ENCODE measurements at places on chromosomes 12 and 14.

DNA sequence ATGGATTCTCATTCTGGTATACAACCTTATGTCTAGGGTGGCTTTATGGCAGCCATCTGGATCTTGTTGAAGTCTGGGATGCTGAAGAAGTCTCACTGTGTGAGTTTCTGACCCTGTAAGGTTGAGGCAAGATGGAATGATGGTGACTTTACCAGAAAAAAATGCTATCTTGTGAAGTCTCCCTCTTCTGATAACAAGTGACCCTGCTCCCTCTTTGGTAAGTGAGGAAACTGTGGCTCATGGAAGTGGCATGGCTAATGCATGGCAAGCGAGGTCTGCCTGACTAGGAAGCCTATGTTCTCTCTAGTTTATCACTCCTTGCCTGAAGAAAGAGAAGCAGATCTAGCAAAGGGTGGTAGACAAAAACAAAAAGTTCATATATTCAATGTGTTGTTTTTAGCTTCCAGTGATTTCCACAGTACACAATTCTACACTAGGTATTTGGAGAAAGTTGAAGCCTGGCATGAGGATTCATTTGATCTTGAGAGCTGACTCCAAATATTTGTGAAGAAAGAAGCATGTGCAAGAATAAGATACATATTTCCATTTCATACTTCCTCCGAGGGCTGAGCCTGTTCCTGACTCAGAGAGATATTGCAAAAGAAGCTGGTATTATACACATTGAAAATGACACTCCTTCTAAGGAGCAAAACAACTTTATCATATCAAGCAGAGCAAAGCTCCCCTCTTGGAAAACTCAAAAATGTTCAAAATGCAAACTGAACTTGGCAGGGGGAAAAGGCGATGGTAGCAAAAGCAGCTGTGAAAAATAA, 63.6 kb downstream of the HELB start:
- no peak for DNase-seq

GRCh38 chr12:32134101-32134888, 27.6 kb downstream of the BICD1 start:
- DNase-seq = peak; percentile 11

DNA sequence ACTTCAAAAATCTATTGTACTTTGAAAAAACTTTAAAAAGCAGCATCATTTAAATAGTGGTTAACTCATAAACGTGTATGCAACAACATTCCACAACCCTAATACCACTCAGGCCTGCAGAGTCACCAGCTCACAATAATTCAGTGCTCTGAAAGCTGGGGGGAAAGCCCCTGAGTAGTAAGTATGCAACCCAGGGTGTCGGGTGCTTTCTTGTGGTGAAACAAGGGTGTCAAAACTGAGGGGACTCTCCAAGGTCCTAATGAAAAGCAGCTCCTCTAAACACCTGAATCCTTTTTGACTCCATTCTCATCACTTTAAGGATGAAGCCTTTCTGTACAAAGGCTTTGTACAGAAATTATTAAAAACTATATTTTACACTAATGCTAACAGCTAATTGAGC, 33.7 kb downstream of the FGFR1OP2 start:
- DNase-seq = peak; percentile 69

- no peak for DNase-seq
Measured at GRCh38 chr12:30019366-30020140, 235.8 kb upstream of the TMTC1 start.

- no peak for DNase-seq
Measured at GRCh38 chr12:61821381-61821780, 438.8 kb upstream of the USP15 start.

GRCh38 chr14:68283378-68284123, 464.0 kb downstream of the RAD51B start:
- peak; percentile 64 for DNase-seq
